Activated T-cell treated with anti-CD3 and anti-CD28 coated beads, Interleukin-2, amount 50 U/mL, for 72 hours (primary cell): ENCODE measurements at places on chromosomes 3 and 15. TPM values are rescaled to one million over a fixed set of nuclear protein-coding genes. Genes with fewer than 3 reads are reported as not detected.

GRCh38 chr3:1987980-1988379 lies 110.7 kb upstream of the CNTN4 start:
- H3K27me3 ChIP-seq = no peaks in the 10 kb centered on the region
- no peaks in the 10 kb centered on the region for H3K4me1 ChIP-seq
- DNase-seq = no peak
- H3K4me3 ChIP-seq = no peak overlapping the region
- no peak overlapping the region for H3K27ac ChIP-seq

GRCh38 chr15:66844041-66844746 lies 142.2 kb downstream of the SMAD6 start:
- no peaks in the 10 kb centered on the region for H3K36me3 ChIP-seq
- H3K27me3 ChIP-seq = peaks cover 55% of the 10 kb centered on the region
- no peak overlapping the region for H3K27ac ChIP-seq
- no peak for DNase-seq

The ADAMTS9 gene
- total RNA-seq = not detected

The PTPRG gene
- total RNA-seq = 0.31 TPM

GRCh38 chr15:34085746-34086145 lies 15.9 kb downstream of the EMC7 start:
- DNase-seq = no peak
- no peaks in the 10 kb centered on the region for H3K4me1 ChIP-seq
- H3K27me3 ChIP-seq = no peaks in the 10 kb centered on the region
- peak overlapping the region; percentile 31 for H3K27ac ChIP-seq
